NCI-H2227 treated with DMSO at 0.1 percent for 48 hours (cell line): ENCODE measurements at places on chromosomes 1 and 21.

DNA sequence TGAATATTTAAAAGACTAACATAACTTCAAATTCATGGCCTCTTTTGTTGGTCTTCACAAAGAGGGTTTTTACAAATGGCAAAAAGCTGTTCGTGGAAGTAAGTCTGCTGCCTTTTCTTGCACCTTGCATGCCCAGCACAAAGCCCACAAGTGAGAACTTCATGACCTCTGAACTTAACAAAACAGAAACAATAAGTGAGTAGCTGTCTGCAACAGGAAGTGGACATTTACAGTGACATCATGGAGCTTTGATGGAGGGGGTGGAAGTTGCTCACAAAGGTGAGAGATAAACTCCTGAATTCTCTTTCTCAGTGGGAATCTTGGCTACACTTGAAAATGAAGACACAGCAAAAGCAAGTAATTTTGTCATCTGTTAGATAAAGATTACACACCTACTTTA, 303.3 kb upstream of the DEPDC1 start:
- DNase-seq: no peak

DNA sequence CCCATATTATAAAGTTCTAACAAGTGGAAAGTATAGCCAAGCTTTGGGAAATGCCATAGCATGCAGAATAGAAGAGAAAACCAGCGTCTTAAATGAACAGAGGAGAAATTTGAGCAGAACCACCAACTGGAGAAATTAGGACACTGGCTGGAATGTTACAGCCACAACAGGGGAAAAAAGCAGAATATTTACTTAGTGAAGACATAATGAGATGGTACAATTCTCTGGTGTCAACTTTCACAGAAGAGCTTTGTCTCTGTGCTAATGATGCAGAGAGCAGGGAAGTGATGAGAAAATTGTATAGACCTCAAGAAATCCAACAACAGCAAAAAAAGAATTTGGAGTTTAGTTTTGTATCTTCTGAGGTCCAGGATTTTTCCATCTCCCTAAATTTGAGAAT, 249.7 kb downstream of the KIF26B start:
- DNase-seq: no peak

DNA sequence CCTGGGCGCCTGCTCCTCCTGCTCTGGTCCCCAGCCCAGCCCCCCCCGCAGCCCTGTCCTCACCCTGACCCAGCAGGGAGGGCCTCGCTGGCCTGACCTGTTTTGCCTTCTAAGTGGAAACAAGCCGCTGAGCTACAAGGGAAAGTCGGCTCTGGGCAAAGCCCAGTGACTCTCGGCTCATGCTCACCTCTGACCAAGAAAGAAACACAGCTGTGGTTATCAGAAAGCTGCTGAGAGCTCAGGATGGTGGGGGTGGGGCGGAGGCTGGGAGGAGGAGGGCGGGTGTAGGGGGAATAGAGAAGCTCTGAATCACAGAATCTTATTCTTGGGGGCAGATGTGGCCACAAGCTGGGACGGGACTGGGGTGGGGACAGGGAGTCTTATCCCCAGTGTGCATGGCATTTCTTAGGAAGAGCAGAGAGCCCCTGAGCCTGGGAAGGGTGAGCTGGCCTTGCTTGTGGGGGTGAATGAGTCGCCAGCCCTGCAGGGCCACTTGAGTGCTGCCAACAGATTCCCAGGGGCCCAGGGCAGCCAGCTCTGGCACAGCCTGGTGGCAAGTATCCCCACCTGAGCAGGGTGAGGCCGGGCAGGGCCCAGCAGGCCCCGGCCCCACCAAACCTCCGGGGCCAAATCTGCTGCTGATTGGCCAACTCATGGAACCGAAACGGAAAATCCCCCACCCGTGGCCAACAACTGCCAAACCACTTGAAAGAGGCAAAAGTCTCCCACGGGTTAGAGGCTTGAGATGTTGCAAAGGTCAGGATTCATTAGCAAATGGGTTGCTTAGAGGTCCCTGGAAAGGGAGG, 120.6 kb downstream of the SPSB1 start:
- peak; percentile 31 for DNase-seq

DNA sequence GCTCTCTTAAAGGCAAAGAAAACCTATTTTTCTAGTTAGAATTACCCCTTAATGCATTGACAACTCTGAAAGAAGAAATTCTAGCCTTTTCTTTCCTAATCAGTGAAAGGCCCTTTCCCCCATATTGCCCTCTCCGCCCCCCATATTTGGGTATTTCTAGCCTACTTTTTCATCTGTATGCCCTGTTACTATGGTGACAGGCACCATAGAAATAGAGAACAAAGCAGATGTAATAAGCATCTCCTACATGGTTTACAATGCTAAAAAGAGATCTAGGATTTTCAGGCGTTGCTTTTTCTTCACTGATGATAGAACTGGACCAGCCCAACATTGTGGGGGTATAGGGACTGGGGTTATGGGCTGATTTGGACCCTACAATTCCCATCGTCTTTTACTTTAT, 14.5 kb downstream of the LRRC8B start:
- no peak for DNase-seq

- no peak for DNase-seq
These were observed 140.5 kb upstream of the COL6A1 start for GRCh38 chr21:45841033-45841432.

- DNase-seq: no peak
These were observed 74.9 kb downstream of the JAK1 start for GRCh38 chr1:64891448-64891825.

- DNase-seq: no peak
These were observed 206.8 kb upstream of the PLXNA2 start for GRCh38 chr1:208450958-208451357.
